ENCODE measurements at places on chromosomes 13 and 19. TPM values are rescaled to one million over a fixed set of nuclear protein-coding genes. Genes with fewer than 3 reads are reported as not detected.

CGB8 gene
- not detected for total RNA-seq

FAM216B gene
- total RNA-seq, result not detected

ZNF492 gene
- total RNA-seq, result 1.4 TPM

OR7A5 gene
- not detected for total RNA-seq

KLK11 gene
- total RNA-seq, result not detected

DACH1 gene
- total RNA-seq, result not detected

SLC7A10 gene
- not detected for total RNA-seq

CD209 gene
- total RNA-seq, result not detected

SPTBN4 gene
- 0.37 TPM for total RNA-seq

SMARCA4 gene
- 102 TPM for total RNA-seq

OR7D2 gene
- not detected for total RNA-seq

CNFN gene
- total RNA-seq, result 0.37 TPM

CRX gene
- total RNA-seq, result not detected

ATP12A gene
- not detected for total RNA-seq

MAP4K1 gene
- total RNA-seq, result under 0.01 TPM

ONECUT3 gene
- not detected for total RNA-seq

DCT gene
- not detected for total RNA-seq

CYP2S1 gene
- 0.20 TPM for total RNA-seq

RPS5 gene
- total RNA-seq, result 2,739 TPM

IRGC gene
- not detected for total RNA-seq

METTL21C gene
- total RNA-seq, result not detected

ZNF845 gene
- total RNA-seq, result 4.8 TPM

TNFSF9 gene
- 1.5 TPM for total RNA-seq

FBXO17 gene
- 30.7 TPM for total RNA-seq

All from subcutaneous preadipocyte (primary cell).